Hematopoietic multipotent progenitor cell treated with erythropoietin and hydrocortisone succinate and interleukin-3 and kit ligand, for 4 days (in vitro differentiated cells): ENCODE measurements at places on chromosomes 7 and 10.
A peak's percentile ranks its signal among the peaks of the same experiment; 100 is the strongest.

- no peak for DNase-seq
Observed at GRCh38 chr7:150891740-150892139, 39.4 kb downstream of the AOC1 start.

- DNase-seq: no peak
Observed at GRCh38 chr7:32069116-32069650, 1.0 kb downstream of the PDE1C start.

- DNase-seq: no peak
Observed at GRCh38 chr10:92567952-92568600, 5.8 kb downstream of the IDE start.

- no peak for DNase-seq
Observed at GRCh38 chr7:25759286-25759685, 392.7 kb upstream of the NFE2L3 start.

DNA sequence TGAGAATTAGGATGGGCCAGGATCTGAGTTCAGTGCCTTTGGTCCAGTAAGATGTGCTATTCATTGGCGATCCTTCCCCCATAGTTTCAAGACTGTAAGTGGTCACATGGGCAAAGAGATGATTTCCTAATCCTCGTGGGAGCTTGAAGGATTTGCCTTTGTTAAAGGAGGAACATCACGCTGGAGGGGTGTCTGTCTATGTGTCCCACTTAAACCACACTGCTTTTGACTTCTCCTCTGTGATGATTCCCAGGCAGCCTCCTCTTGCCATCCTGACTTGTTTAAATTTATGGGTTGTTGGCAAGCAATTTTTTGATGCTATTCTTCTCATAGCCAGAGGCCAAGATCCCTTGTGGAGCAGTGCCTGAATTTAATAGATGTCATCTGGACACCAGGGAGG, 154.0 kb downstream of the TCF7L2 start:
- no peak for DNase-seq

- DNase-seq: peak; percentile 88
Observed at GRCh38 chr7:130141161-130141883, 63.9 kb downstream of the TMEM209 start.

DNA sequence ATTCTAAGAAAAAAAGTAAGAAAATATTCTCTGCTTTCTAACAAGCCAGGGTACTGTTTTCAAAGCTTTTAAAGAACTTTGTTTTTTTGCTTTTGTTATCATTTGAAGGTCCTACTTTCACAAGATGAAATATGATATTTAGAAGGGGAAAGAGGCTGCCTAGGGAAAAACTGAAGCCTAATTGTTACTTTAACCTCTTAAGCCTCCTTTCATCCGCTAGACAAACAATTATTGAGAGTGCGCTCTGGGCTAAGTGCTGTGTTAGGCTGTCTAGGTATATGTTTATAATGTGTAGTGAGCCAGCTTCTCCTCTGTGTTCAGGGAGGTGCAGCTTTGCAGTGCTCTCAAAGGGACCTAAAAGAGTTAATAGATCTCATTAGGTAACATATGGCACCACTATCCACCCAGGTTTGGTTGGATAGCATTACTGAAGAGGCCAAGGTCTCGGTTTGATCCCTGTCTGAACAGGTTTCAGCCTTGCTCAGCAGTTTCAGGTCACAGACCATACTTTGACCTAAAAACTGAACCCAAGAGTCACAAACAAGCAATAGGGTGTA, 17.9 kb downstream of the PDK4 start:
- no peak for DNase-seq

DNA sequence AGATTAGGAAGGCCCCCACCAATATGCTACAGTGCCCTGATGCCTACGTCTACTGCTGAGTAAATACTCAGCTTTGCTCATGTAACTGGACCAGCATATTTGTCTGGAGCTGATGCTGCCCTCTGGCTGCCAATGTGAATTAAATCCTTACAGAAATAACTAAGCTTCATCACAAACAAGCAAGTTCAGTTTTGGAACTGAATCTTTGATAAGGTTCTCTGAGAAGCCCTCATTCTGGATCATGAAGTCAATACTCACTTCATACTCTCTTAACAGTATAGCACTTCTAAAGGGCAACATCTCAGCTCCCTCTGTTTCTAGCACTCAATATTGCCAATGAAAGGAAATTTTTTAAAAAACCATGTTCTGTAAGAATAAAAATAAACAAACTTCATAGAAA, 246.7 kb downstream of the ETV1 start:
- DNase-seq: peak; percentile 49

DNA sequence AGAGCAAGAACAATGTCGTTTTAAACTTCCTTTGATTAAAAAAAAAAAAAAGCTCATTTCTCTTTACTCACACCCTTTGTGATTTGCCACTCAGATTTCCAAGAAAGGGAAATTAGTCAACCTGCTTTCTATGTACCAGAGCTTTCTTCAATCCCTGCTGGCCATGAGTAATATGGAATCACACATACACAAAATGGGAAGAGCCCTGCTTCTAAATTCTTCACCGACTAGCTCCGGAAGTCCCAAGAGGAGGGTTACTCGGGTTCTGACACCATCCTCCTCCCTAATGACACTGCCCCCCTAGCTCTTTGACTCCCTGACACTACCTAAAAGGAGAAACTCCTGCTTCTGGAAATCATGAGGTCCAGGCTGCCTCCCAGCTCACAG, 81.8 kb upstream of the SFMBT2 start:
- DNase-seq: no peak

- no peak for DNase-seq
Observed at GRCh38 chr7:24501009-24501408, 72.2 kb upstream of the PALS2 start.

DNA sequence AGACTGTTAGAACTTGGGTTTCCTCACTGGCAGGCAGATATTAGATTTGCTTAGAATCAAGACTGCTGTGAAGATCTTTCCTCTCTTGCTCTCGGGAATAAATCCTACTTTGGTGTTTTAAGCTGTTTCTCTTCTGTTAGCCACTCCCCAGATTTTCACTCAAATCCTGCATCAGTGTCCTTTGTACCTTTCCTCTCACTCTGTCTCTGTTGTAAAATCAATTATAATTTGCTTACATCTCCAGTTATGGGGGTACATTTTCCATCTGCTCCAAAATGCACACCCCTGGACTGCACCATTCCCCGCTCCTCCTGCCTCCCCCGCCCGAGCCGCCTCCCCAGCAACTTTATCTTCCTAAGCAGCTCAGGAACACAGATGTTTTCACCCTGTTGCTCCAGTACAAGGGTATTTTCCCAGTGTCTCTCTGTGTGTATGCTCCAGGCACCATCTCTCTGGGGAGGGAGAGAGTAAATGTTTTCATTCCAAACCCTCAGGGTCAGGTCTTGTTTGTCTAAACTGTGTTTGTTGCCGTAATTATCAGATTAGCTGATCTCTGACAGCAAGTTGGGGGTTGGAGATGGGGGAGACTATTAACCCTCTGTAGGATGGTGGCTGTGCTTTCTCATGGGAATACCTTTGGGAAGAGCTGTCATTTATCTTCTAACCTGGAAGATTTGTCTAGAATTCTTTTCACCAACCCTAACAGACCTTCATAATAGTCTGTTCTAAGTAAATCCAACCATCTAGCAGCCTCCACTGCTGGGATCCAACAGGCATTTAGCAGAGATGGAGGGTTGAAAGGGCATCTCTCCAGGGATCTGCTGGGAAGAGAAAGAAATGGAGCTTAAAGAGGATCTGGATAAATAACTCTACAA, 20.4 kb upstream of the GOT1 start:
- DNase-seq: no peak

DNA sequence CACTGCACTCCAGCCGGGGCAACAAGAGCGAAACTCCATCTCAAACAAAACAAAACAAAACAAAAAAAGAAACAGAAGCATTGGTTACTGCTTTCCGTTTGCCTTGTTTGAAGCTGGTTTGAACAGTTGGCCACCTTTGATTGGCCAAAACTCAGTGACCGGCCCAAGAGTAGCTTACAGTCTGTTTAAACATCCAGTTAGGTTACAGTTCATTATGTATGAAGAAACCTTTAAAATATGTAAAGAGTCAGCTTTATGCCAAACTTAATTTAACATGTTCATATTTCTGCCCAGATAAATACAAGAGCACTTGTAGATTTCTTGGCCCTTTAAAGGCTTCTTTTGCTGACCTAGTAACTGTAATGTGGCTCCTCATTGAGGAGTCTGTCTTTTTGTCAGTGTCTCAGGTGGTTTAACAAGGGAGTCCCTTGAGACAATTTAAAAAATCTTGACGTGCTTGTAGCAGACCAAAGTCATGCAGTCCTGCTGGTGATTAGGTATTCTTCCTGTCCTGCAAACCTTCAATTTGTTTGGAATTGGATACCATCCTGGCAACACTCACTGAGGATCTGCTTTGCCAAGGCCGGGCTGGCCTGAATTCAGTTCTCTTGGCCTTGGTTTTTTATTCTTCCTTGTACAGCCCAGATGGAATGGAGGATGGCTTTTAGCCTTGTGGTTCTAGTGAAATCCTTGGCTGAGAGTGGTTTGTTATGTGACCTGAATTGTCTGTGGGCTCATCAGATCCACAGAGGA, 128.9 kb downstream of the PLXDC2 start:
- DNase-seq: no peak
